T-helper 2 cell treated with Interferon-gamma antibody and Interleukin-4, amounts not matched to agents 100 ng/mL and 5 ng/mL, for 36 hours (primary cell): ENCODE measurements at places on chromosomes 5 and 9. TPM values are rescaled to one million over a fixed set of nuclear protein-coding genes. Genes with fewer than 3 reads are reported as not detected.

Gene WNT8A
- total RNA-seq: not detected in 2 replicates

Gene RAD50
- 32.3 and 32.9 TPM in 2 replicates for total RNA-seq

Gene HSPB3
- total RNA-seq: not detected in 2 replicates

Gene ANKRD34B
- not detected in 2 replicates for total RNA-seq

Gene IL9
- total RNA-seq: 0.59 TPM in 1 of 2 replicates, not detected in the other

Gene IL5
- 7.3 and 7.7 TPM in 2 replicates for total RNA-seq

Gene CARD9
- 3.8 TPM in 2 replicates for total RNA-seq

Gene SLC25A2
- total RNA-seq: 0.25 and 0.59 TPM in 2 replicates

Gene LHX3
- total RNA-seq: not detected in 2 replicates

Gene RAD23B
- 99.9 and 101 TPM in 2 replicates for total RNA-seq

Gene CDKN2B-AS1
- 4.2 and 5.4 TPM in 2 replicates for total RNA-seq

Gene PRELID2
- 3.7 and 4.3 TPM in 2 replicates for total RNA-seq

Gene FOXD4L3
- 0.16 TPM in 1 of 2 replicates, not detected in the other for total RNA-seq

Gene NUP155
- total RNA-seq: 57.8 and 61.9 TPM in 2 replicates

Gene SLC1A3
- not detected in 2 replicates for total RNA-seq

Gene BARHL1
- total RNA-seq: not detected in 2 replicates

Gene PCDHB10
- not detected in 2 replicates for total RNA-seq

Gene HAVCR2
- 44.5 and 45.9 TPM in 2 replicates for total RNA-seq

Gene NIM1K
- 0.34 and 0.77 TPM in 2 replicates for total RNA-seq

Gene PAPPA
- not detected in 2 replicates for total RNA-seq

Gene SHC3
- not detected in 2 replicates for total RNA-seq

Gene PCDHGA3
- 0.23 and 0.34 TPM in 2 replicates for total RNA-seq

Gene ECM2
- total RNA-seq: not detected in 2 replicates

Gene RGS7BP
- total RNA-seq: not detected in 2 replicates

Gene PCDHB2
- total RNA-seq: 0.09 and 0.14 TPM in 2 replicates

Gene KLF9
- 9.9 and 10.2 TPM in 2 replicates for total RNA-seq

Gene BHMT2
- not detected in 2 replicates for total RNA-seq

Gene SOX30
- 0.11 and 0.16 TPM in 2 replicates for total RNA-seq
